ENCODE measurements at places on chromosomes 16 and 17.

DNA sequence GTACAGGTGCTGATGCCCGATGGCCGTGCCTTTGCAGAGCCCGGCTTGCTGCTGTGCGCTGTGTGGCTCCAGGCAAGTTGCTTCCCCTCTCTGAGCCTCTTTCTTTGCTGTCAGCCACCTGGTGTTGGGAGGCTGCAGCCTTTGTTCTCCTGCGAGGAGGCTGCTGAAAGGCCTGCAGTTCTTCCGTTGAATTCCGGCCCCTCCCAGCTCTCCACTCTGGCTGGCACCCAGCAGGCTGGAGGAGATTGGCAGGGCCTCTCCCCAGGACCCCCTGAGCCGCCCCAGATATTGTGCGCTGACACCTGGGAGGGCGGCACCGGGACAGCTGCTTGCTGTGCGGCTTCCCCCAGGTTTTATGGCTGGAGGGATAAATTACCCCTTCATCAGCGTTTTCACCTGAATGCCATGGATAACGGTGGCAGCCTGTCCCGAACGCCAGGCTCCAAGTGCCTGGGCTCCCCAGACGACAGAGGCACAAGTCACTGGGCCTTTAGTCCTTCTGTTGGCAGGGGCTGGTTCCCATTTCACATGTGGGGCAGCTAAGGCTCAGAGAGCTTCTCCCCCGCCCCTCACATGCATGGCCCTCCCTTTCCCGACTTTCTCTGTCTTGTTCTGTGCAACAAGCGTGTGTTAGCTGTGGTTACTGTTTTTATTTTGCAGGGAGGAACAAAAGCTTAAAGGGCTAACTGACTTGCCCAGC, 35.1 kb upstream of the GSE1 start:
- DNase-seq = no peak

- no peak for DNase-seq
Measured at GRCh38 chr16:9922441-9922840, 259.8 kb downstream of the GRIN2A start.

GRCh38 chr17:76421044-76421407, 31.9 kb downstream of the UBE2O start:
- no peak for DNase-seq

- DNase-seq = no peak
Measured at GRCh38 chr16:4572715-4573114, 16.6 kb downstream of the C16orf96 start.

- DNase-seq = no peak
Measured at GRCh38 chr16:81453091-81453728, 8.6 kb downstream of the CMIP start.

- no peak for DNase-seq
Measured at GRCh38 chr17:63150490-63150889, 184.5 kb downstream of the TANC2 start.
